Nasal cavity respiratory epithelium epithelial cell of viscerocranial mucosa (primary cell): ENCODE measurements at places on chromosomes 1 and 21. TPM values are rescaled to one million over a fixed set of nuclear protein-coding genes. Genes with fewer than 3 reads are reported as not detected.

Gene OLIG2
- total RNA-seq = not detected in 2 replicates

Gene GBP1
- total RNA-seq = 15.0 and 68.2 TPM in 2 replicates

Gene LRRIQ3
- under 0.01 and 0.71 TPM in 2 replicates for total RNA-seq

Gene ATP1A4
- not detected in 2 replicates for total RNA-seq

Gene LRRC53
- total RNA-seq = not detected in 2 replicates

Gene MROH9
- not detected in 2 replicates for total RNA-seq

Gene MYBPH
- total RNA-seq = not detected in 2 replicates

Gene MARK1
- 10.3 and 25.3 TPM in 2 replicates for total RNA-seq

Gene HECTD3
- total RNA-seq = 16.1 and 35.2 TPM in 2 replicates

Gene RNU1-3
- under 0.01 TPM in 2 replicates for total RNA-seq

Gene DEPDC1
- 0.07 and 0.68 TPM in 2 replicates for total RNA-seq

Gene KLHDC9
- total RNA-seq = 1.1 and 1.4 TPM in 2 replicates

Gene CD1B
- not detected in 2 replicates for total RNA-seq

Gene GBP5
- 0.34 and 1.1 TPM in 2 replicates for total RNA-seq

Gene MASP2
- total RNA-seq = not detected in 2 replicates

Gene CATSPERE
- total RNA-seq = 0.34 and 0.43 TPM in 2 replicates

Gene LCE6A
- total RNA-seq = not detected in 2 replicates

Gene TRABD2B
- total RNA-seq = 1.1 TPM in 1 of 2 replicates, not detected in the other

Gene ARHGEF19
- 5.1 and 11.0 TPM in 2 replicates for total RNA-seq

Gene IFI44
- total RNA-seq = 2.4 and 5.2 TPM in 2 replicates

Gene TEX38
- total RNA-seq = not detected in 2 replicates

Gene EPHX1
- total RNA-seq = 6.5 and 40.4 TPM in 2 replicates

Gene SPRR5
- not detected in 2 replicates for total RNA-seq

Gene OR6K2
- not detected in 2 replicates for total RNA-seq

Gene WDR64
- total RNA-seq = not detected in 2 replicates

Gene CNIH4
- total RNA-seq = 110 and 128 TPM in 2 replicates

Gene CELA3A
- total RNA-seq = not detected in 2 replicates

Gene PLA2G2D
- not detected in 2 replicates for total RNA-seq

Gene CHTOP
- 56.5 and 61.9 TPM in 2 replicates for total RNA-seq

Gene OR2L8
- total RNA-seq = not detected in 2 replicates

Gene GIPC2
- total RNA-seq = 0.50 and 0.68 TPM in 2 replicates

Gene PTPRF
- 120 and 993 TPM in 2 replicates for total RNA-seq

Gene SERPINC1
- 0.21 TPM in 1 of 2 replicates, not detected in the other for total RNA-seq

Gene HMGCS2
- 2.1 TPM in 1 of 2 replicates, not detected in the other for total RNA-seq

Gene TNNI3K
- 0.34 and 0.64 TPM in 2 replicates for total RNA-seq

Gene KRTAP11-1
- total RNA-seq = not detected in 2 replicates

Gene PGLYRP4
- 4.0 and 7.9 TPM in 2 replicates for total RNA-seq

Gene ANXA9
- total RNA-seq = 0.50 and 0.68 TPM in 2 replicates

Gene ITGB2
- total RNA-seq = 0.57 and 0.68 TPM in 2 replicates

Gene SNX27
- total RNA-seq = 28.7 and 56.9 TPM in 2 replicates

Gene IL22RA1
- 0.34 and 2.7 TPM in 2 replicates for total RNA-seq

Gene MPL
- total RNA-seq = not detected in 2 replicates

Gene PEX19
- 38.2 and 40.3 TPM in 2 replicates for total RNA-seq

Gene CD2
- total RNA-seq = not detected in 2 replicates

Gene KCNJ9
- total RNA-seq = under 0.01 TPM in 2 replicates

Gene ZNF683
- not detected in 2 replicates for total RNA-seq

Gene TACSTD2
- total RNA-seq = 178 and 640 TPM in 2 replicates

Gene CLDN17
- 1.4 TPM in 1 of 2 replicates, not detected in the other for total RNA-seq

Gene CREB3L4
- total RNA-seq = 7.7 and 8.9 TPM in 2 replicates

Gene CNTN2
- not detected in 2 replicates for total RNA-seq

Gene CLCA4
- 0.34 and 26.7 TPM in 2 replicates for total RNA-seq

Gene TBX15
- under 0.01 TPM in 2 replicates for total RNA-seq

Gene VCAM1
- total RNA-seq = not detected in 2 replicates

Gene PDC
- not detected in 2 replicates for total RNA-seq

Gene NOS1AP
- under 0.01 and 1.00 TPM in 2 replicates for total RNA-seq
